Uterus (tissue), 4 donors: ENCODE measurements at places on chromosomes 13 and 19.

DNA sequence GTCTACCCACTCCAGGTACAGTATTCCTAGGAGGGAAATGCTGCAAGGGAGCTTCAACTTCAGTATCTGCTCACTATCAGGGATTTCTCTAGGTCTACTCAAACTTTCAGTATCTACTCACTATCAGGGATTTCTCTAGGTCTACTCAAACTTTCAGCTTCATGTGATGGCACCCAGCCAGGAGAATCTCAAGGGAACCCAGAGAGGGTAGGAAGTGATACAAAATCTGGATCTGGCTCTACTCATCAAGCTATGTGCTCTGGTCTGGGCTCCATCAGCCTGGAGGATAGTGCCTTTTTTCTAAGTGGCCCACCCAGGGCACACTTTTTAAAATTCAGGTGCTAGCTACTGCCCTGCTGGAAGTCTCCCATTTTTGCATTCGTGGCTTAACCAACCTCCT is 52.3 kb upstream of the FNDC3A start:
- DNase-seq, result no peak

GRCh38 chr19:47435196-47435595 is 15.9 kb upstream of the MEIS3 start:
- no peak for DNase-seq

DNA sequence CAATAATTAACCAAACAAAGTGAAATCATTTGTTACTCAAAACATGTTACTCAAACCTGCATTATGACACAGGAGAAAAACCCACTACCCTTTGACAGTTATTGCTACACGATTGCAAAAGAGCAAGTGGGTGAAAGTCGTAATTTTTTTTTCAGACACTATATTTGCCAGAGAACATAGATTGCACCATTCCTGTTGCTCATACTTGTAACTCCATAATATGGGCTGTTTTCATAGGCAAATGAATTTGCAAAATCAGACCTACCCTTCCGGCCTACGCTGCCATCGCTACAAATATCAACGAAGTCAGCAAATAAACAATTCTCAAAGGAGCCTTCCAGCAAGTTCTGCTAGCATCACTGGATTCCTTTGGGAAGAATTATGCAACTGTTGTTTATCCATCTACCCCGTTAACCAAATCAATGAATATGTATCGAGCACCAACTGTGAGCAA is 396.5 kb downstream of the IRS2 start:
- DNase-seq, result no peak

DNA sequence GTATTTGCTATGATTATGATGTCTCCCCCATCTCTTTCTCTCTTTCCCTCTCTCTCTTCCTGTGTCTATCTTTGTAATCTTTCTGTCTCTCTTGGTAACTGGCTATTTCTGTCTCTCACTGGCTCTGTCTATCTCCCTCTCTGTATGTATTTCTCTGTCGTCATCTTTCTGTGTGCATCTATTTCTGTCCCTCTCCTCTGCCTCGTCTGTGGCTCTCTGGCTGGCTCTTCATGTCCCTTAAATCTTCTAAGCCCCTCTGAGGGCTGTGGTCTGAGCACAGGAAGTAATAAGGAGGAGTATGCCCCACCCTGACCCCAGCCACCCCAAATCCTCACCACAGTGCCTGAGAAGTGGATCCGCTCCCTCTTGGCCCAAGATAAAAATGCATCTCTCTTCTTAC is 104.4 kb downstream of the DNAJC15 start:
- no peak for DNase-seq

GRCh38 chr19:56253737-56254136 is 18.8 kb upstream of the EDDM13 start:
- DNase-seq, result no peak

GRCh38 chr13:34156841-34157365 is 339.0 kb downstream of the RFC3 start:
- peak; percentile 82 for DNase-seq

GRCh38 chr13:21006141-21007005 is 55.0 kb downstream of the LATS2 start:
- DNase-seq, result no peak

DNA sequence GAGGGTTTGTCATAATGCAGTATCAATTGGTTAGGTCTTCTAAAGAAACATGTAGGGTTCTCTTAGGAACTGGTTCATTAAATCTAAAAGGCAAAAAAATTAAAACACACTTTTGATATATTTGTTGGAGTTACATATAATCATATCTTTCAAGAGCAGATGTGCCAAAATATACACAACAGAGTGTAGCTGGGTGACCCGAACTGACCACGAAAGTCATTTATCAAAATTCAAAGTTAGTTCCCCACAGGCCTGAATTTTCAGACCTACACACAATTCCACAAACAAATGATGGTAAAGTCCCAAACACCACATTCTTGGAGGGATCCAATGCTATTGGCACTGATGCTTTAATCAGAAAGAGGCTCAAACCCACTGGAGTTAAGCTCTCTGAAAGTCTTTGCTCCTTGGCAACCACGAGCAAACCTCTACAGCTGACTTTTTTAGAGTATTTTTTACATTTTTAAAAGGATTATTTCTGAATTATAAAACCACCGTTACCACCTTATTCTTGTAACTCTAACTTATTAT is 50.9 kb downstream of the IRS2 start:
- no peak for DNase-seq

DNA sequence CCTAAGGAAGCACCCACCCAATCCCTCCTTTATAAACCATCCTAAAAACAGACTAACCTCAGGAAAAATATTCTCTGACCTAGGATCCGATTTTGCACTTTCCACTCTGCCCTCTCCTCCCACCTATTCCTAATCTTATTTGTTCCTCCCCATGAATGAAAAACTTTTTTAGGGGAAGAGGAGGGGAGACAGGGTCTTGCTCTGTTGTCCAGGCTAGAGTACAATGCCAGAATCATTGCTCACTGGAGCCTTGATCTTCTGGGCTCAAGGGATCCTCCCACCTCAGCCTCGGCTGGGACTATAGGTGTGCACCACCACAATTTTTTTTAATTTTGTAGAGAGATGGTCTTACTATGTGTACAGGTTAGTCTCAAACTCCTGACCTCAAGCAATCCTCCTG is 4.4 kb downstream of the ZNF564 start:
- DNase-seq, result no peak

GRCh38 chr19:47698631-47699359 is 14.4 kb upstream of the EHD2 start:
- no peak for DNase-seq

DNA sequence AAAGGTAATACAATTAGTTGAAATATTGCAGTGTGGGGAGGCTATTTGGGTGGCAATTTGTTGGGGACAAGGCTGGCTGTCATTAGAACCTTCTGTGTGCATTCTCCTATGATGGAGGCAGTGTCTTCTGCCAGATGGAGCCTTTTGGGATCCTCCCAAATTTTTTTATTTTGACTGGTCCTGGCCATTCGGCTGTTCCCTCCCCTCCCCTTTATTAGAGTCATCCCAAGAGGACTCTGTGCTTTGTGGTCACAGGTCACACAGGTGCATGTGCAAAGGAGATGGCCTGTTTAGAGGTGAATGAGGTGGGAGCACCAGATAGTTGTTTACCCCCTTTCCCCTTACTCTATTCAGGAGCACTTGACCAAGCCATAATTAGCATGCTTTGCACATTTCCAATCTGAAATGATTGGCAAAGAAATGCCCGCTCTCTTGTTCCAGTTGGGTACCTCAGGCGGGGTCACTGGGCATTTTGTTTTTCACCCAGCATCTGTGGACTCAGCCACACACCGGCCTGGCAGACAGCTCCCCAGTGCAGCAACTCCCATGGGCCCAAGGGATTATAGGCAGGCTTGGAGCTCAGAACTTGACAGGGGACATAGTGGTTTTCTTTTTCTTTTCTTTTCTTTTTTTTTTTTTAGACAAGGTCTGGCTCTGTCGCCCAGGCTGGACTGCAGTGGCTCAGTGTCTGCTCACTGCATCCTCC is 19.8 kb downstream of the GATAD2A start:
- no peak for DNase-seq

DNA sequence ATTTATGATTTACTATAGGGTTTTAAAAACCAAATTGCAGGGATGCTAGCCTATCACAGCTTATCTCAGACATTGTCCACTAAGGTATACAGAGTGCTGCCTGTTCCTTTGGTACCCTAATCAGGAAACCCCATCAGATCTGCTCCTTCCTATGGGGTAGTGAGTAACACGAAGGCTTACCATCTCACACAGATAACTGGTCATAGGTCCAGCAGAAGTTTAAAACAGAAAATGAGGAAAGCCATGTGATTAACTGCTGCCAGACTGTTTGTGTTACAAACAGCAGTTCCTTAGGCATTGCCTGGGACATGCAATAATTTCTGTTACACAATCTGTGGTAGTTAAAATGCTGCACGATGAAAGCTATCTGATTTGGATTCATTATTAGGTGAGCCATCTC is 53.5 kb upstream of the ALOX5AP start:
- DNase-seq, result peak; percentile 43

GRCh38 chr19:10604460-10604980 is 17.4 kb upstream of the AP1M2 start:
- DNase-seq, result peak; percentile 47

DNA sequence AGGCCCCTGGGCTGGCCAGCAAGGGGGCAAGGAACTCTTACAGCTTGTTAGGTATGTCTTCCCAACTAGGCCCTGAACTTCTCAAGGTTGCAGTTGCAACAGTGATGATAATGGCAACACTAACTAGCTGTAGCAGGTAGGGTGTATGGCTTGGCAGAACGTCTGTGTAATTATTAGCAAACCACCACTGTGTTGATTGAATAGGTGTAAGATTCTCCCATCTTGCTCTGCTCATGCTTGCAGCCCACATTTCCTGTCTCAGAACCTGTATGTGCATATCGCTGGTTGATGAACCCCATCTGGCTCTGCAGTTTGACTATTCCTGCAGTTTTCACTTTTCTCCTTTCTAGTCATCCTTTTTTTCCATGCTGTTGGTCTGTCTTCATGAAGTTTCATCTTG is 178.8 kb downstream of the KATNAL1 start:
- DNase-seq, result no peak

DNA sequence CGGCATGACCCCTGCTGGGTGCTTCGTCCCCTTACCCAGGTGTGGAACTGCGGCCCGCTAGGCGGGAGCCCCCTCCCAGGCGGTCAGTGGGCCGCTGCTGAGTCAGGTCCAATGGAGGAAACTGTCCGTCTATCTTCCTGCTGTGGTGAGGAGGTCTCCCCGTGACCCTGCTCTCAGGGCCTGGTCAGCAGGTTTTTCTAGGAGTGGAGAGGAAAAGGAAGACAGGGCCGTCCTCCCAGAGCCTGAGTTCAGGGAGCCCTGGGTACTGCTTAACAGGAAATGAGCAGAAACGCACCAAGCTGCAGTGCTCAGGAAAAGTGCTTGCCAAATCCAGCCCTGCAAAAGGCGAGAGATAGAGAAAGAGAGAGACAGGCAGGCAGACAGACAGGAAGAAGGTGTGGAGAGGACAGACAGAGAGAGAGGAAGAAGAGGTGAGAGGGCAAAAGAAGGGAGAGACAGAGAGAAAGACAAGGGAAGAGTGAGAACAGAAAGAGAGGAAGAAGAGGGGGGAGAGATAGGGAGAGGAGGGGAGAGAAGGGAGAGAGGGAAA is 10.3 kb downstream of the SH3GL1 start:
- DNase-seq, result no peak

- DNase-seq, result no peak
These were observed 47.6 kb upstream of the MAP3K10 start for GRCh38 chr19:40143612-40144011.

DNA sequence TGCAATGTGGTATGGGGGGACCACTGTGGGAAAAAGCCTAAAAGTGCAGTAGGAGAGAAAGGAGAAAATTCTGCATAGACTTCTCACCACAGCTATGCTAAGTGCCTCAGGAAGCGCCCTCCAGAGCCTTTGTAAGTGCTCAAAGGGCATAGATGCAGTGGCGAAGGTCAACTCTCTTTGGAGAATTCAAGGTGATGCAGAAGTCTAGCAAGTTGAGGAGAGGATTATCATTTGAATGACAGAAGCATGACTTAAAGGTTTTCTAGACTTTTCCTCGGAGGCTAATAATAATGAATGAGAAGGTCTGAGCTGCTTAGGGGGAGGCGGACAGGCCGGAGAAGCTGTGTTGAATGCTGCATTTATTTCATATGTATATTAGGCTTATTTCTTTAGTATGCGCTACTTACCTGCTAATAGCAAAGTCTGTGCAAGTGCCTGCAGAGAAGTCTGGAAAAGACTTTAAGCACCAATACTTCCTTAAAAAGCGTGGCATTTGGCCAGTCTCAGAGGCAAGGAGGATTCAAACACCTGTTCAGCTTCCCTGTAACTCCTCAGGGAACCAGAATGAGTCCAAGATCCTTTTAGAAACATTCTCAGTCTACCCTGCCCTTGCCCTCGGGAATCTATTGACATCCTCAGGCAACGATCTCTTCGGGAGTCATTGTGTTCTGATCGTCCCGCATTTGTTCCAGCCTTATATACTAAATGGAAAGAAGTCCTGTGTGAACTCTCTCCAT is 56.2 kb downstream of the FLT1 start:
- DNase-seq, result no peak

- no peak for DNase-seq
These were observed 5.2 kb upstream of the KBTBD7 start for GRCh38 chr13:41199526-41199925.

GRCh38 chr13:27522847-27523246 is 72.5 kb upstream of the MTIF3 start:
- DNase-seq, result no peak

GRCh38 chr19:8333767-8334457 is 9.2 kb downstream of the KANK3 start:
- DNase-seq, result no peak

DNA sequence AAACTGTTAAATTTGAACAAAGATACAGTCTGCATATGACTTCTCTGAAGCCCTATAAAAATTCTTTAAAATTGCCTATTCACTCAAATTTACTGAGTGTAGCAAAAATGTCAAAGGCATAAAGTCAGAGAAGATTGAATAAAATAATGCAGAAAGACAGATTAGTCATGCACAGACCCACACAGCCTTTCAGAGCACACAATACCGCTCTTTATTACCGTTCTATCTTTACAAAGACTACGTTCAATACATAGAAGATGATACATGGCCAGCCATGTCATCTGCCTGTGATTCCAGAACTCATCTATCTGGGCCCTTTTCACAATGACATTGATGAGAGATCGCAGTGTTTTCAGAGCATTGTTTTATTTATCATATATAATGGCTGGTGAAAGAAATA is 107.2 kb downstream of the URI1 start:
- DNase-seq, result no peak

- no peak for DNase-seq
These were observed 645 bp downstream of the GRIN3B start for GRCh38 chr19:1000591-1001537.

DNA sequence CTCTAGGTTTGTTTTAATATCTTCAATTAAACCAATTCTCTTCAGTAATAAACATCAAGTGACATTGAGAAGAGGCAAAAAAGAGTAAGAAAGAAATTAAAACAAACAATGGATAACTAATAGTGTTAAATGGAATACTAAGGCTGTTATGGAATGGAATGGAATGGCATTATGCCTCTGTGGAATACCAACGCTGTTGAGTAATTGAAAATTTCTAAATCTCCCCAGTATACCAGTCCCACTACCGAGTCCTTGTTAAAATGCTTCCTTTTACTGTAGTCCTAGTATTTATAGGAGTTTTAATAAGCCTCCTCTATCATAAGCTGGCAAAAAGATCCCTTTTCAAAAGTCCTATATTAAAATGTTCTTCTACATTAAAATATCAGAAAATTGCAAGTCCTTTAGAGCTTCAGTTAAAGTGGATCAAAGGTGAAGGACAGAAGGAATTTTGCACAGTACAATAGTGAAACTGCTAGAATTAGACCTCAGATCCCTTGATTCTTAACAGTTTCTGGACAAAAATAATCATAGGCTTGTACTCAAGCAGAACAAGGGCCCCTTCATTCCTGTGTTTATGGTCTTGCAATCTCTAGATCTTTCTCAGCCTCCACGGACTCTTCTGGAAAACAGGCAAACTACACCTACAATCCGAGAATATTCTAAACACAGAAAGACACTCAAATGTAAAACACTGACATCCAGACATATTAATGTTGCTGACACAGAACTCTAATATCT is 128.2 kb downstream of the PCDH9 start:
- no peak for DNase-seq
